ENCODE measurements at places on chromosomes 1 and 21. TPM values are rescaled to one million over a fixed set of nuclear protein-coding genes. Genes with fewer than 3 reads are reported as not detected.

DNA sequence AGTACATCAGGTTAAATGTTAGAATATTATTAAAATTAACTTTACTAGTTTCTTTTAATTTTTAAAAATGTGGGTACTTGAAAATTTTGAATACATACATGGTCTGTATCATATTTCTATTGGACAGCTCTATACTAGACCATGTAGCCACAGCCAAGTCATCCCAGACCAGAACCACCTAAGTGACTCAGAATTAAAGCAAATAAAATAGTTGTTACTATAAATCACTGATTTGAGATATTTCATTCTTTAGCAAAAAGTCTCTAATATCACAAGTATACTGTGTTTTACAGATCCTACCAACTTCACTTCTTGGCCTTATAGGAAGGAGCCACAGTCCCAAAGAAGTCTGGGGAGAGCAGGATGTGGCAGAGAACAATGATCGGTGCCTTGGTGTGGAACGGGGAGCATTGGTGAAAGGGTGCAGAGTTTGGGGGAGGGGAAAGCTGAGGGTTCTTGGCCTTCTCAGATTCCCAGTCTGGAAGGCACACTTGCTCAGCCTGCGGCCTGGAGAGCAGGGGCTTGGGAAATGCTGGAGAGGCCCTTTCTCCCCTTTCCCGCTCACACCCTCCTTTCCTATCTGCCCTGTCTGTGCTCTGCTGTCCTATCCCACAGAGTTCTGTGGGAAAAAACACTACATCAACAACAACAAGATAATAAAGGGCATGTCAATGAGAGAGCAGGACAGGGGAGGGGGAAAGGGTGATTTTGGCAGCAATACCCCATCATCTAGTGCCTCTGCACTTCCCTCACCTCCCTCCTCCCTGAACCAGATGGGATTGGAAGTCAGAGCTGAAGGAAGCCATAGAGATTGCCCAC, 122.1 kb downstream of the NGF start:
- H3K4me1 ChIP-seq: peaks cover 4% of the 10 kb centered on the region
- DNase-seq: no peak
- no peaks in the 10 kb centered on the region for H3K27me3 ChIP-seq
- H3K27ac ChIP-seq: no peak overlapping the region
- no peaks in the 10 kb centered on the region for H3K36me3 ChIP-seq

The TCHH gene
- total RNA-seq: 0.03 TPM

GRCh38 chr1:22350171-22350923, 101.3 kb upstream of the ZBTB40 start:
- H3K4me1 ChIP-seq: peaks cover 4% of the 10 kb centered on the region
- DNase-seq: no peak
- no peaks in the 10 kb centered on the region for H3K27me3 ChIP-seq
- no peak overlapping the region for H3K4me3 ChIP-seq

- H3K4me3 ChIP-seq: no peak overlapping the region
- no peak for DNase-seq
- no peak overlapping the region for H3K27ac ChIP-seq
- H3K27me3 ChIP-seq: no peaks in the 10 kb centered on the region
These were observed 24.2 kb upstream of the CD34 start for GRCh38 chr1:207935166-207935583.

The FAM20B gene
- total RNA-seq: 16.4 TPM

- no peaks in the 10 kb centered on the region for H3K4me1 ChIP-seq
- H3K27ac ChIP-seq: no peak overlapping the region
- H3K4me3 ChIP-seq: no peak overlapping the region
These were observed 100.7 kb upstream of the SPATA6 start for GRCh38 chr1:48572646-48573258.

The SFN gene
- total RNA-seq: 0.28 TPM

The AADACL3 gene
- total RNA-seq: not detected
